ENCODE measurements at places on chromosomes 1 and 21.

GRCh38 chr1:57208741-57209302 is 215.0 kb downstream of the DAB1 start:
- no peak for DNase-seq

DNA sequence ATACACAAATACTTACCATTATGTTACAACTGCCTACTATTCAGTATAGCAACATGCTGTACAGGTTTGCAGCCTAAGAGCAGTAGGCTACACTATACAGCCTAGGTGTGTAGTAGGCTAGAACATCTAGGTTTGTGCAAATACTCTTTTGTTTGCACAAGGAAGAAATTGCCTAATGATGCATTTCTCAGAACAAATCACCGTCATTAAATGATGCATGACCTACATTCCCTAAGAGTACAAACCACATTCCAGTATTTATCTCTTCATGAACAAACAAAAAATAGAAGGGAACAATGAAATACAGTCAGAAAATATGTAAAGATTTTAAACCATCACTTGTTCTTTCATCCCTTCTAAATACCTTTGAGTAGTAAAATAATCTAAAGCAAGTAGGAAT is 109.7 kb upstream of the HP1BP3 start:
- DNase-seq, result no peak

- DNase-seq, result no peak
Observed at GRCh38 chr1:87560137-87560536, 231.5 kb downstream of the LMO4 start.

GRCh38 chr1:112790920-112791722 is 76.0 kb upstream of the PPM1J start:
- DNase-seq, result no peak

GRCh38 chr21:33067043-33067442 is 2.9 kb upstream of the OLIG1 start:
- no peak for DNase-seq

GRCh38 chr1:54070171-54070837 is 16.9 kb downstream of the TCEANC2 start:
- no peak for DNase-seq

- DNase-seq, result no peak
Observed at GRCh38 chr1:94993931-94994645, 67.2 kb upstream of the CNN3 start.

- no peak for DNase-seq
Observed at GRCh38 chr1:30966690-30967369, 58.3 kb upstream of the SDC3 start.

GRCh38 chr1:213131851-213132655 is 81.0 kb downstream of the RPS6KC1 start:
- no peak for DNase-seq

GRCh38 chr1:178461104-178461503 is 35.7 kb downstream of the CLEC20A start:
- no peak for DNase-seq

- DNase-seq, result no peak
Observed at GRCh38 chr1:5728663-5729355, 263.4 kb downstream of the NPHP4 start.

DNA sequence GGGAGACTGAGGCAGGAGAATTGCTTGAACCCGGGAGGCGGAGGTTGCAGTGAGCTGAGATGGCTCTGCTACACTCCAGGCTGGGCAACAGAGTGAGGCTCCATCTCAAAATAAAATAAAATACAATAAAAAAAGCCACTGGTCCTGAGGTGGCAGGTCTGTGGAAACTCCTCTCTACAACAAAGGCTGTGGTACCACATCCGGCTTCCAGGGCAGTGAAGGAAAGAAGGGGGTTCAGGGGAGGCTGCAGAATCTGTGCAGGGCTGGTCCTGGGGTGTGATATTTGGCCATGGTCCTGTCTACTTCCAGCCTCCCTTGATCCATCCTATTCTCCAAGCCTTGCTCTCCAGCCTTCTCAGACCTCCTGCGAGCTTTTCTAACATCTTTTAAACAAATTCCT is 731 bp upstream of the ZNF683 start:
- peak; percentile 25 for DNase-seq

- DNase-seq, result no peak
Observed at GRCh38 chr1:196698993-196699392, 47.1 kb downstream of the CFH start.

DNA sequence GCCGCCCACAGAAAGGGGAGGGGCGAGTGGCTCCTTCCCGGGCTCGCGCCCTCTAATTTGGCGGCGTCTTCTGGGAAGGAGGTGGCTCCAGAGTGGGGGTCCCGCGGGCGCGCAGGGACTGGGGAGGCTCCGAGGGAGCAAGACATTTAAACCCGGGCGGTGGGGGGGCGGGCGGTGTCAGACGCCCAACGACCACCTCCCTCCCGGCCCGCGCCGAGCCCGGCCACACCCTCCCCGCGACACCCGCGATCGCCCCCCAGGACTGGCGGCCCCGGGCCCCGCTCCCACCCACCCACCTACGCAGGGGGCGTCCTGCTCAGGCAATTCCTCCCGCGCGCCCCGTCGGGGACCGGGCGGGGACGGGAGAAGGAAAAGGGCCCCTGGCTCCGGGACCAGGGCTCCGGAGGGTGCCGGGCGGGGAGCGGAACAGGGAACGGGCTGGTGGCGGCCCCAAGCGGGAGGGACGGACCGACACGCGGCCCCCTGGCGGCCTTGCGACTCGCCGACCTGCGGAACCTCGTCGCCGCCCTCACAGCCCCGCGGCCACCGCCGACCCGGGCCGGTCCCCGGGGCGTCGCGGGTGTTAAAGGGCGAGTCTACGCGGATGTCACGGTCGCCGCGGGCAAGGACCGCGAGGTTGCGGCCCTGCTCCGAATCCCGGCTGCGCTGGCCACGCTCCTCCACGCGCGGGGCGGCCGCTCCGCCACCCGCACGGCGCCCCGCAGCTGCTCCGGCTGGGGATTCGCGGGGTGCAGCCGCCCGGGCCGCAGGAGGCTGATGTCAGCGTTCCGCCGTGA is 94.0 kb upstream of the FMN2 start:
- no peak for DNase-seq
